ENCODE measurements at places on chromosomes 7 and 10. TPM values are rescaled to one million over a fixed set of nuclear protein-coding genes. Genes with fewer than 3 reads are reported as not detected.
A peak's percentile ranks its signal among the peaks of the same experiment; 100 is the strongest.

STOX1 gene
- total RNA-seq: 1.5 TPM

GRCh38 chr10:12195281-12195602, 449 bp downstream of the NUDT5 start:
- peak overlapping the region; percentile 88 for H3K27ac ChIP-seq
- peak overlapping the region; percentile 95 for H3K4me3 ChIP-seq
- H3K27me3 ChIP-seq: no peaks in the 10 kb centered on the region
- peaks cover 62% of the 10 kb centered on the region for H3K4me1 ChIP-seq
- no peak for DNase-seq
- H3K36me3 ChIP-seq: no peaks in the 10 kb centered on the region

DNA sequence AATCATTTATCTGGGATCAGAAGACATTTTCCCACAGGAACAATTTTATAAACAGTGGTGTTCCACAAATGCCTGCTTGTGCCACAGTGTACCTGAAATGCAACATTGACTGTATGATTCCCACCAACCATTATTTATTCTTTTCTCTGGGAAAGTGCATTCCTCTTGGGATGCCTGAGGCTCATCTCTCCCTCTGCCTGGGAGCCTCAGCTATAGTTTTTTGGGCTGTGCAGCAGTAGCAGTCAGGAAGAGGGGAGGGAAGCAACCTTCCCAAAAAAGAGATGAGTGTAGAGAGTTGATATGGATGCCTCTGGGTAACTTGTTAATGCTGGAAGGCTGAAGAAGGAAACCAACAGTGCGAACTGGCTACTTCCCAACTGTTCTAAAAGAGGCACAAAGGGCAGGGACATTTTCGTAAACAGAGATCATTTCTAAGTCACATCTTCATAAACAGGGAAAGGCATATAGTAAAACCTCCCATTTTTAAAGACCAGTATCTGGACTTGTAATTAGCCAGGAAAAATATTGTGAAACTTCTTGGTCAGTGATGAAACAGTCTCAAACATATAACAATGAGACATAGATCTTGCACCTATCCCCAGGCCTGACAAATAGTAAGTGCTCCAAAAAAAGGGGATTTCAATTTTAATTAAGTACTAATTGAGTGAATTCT, 1.4 kb upstream of the CALD1 start:
- H3K4me1 ChIP-seq: peaks cover 39% of the 10 kb centered on the region
- H3K27me3 ChIP-seq: no peaks in the 10 kb centered on the region
- peak overlapping the region; percentile 90 for H3K27ac ChIP-seq
- no peak overlapping the region for H3K4me3 ChIP-seq
- no peaks in the 10 kb centered on the region for H3K36me3 ChIP-seq

GRCh38 chr7:155645662-155646061, 1.2 kb downstream of the RBM33 start:
- H3K4me3 ChIP-seq: peak overlapping the region; percentile 97
- no peak for DNase-seq
- H3K27ac ChIP-seq: peak overlapping the region; percentile 89
- peaks cover 19% of the 10 kb centered on the region for H3K4me1 ChIP-seq
- peaks cover 39% of the 10 kb centered on the region for H3K36me3 ChIP-seq

GRCh38 chr7:152574892-152575548, 100.9 kb downstream of the XRCC2 start:
- no peak overlapping the region for H3K4me3 ChIP-seq
- no peak overlapping the region for H3K27ac ChIP-seq
- H3K36me3 ChIP-seq: no peaks in the 10 kb centered on the region
- no peaks in the 10 kb centered on the region for H3K4me1 ChIP-seq
- no peaks in the 10 kb centered on the region for H3K27me3 ChIP-seq
- no peak for DNase-seq

- H3K27ac ChIP-seq: no peak overlapping the region
- H3K27me3 ChIP-seq: no peaks in the 10 kb centered on the region
- H3K4me3 ChIP-seq: no peak overlapping the region
- DNase-seq: no peak
- no peaks in the 10 kb centered on the region for H3K4me1 ChIP-seq
Measured at GRCh38 chr7:78529392-78529791, 730.8 kb downstream of the PHTF2 start.

- DNase-seq: no peak
- no peaks in the 10 kb centered on the region for H3K36me3 ChIP-seq
- H3K4me3 ChIP-seq: no peak overlapping the region
- no peak overlapping the region for H3K27ac ChIP-seq
Measured at GRCh38 chr7:106331441-106332175, 46.8 kb upstream of the NAMPT start.

DNA sequence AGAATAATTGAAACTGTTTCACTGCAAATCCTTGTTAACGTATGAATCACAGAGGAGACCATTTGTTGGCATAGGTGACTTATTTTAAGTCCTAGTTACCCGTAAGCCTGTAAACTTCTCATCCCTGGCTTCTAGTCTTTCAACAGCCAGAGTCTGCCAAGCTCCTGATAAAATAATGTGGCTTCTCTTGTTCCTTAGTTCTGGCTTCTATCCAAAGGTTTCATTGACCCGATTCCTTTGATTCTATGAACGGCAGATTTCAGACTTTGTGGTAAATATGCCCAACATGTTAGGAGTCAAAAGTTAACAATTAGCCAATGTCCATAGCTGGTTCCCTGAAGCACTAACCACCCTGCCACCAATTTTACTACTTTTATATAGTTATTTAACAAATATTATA, 23.3 kb downstream of the DNAH11 start:
- DNase-seq: no peak
- H3K36me3 ChIP-seq: no peaks in the 10 kb centered on the region
- no peak overlapping the region for H3K4me3 ChIP-seq
- no peak overlapping the region for H3K27ac ChIP-seq

GRCh38 chr10:42593284-42593683, 45.1 kb downstream of the ZNF33B start:
- H3K27ac ChIP-seq: no peak overlapping the region
- H3K27me3 ChIP-seq: no peaks in the 10 kb centered on the region
- no peaks in the 10 kb centered on the region for H3K4me1 ChIP-seq

SVOPL gene
- not detected for total RNA-seq

FUOM gene
- 6.7 TPM for total RNA-seq

EEPD1 gene
- total RNA-seq: 6.1 TPM

DNA sequence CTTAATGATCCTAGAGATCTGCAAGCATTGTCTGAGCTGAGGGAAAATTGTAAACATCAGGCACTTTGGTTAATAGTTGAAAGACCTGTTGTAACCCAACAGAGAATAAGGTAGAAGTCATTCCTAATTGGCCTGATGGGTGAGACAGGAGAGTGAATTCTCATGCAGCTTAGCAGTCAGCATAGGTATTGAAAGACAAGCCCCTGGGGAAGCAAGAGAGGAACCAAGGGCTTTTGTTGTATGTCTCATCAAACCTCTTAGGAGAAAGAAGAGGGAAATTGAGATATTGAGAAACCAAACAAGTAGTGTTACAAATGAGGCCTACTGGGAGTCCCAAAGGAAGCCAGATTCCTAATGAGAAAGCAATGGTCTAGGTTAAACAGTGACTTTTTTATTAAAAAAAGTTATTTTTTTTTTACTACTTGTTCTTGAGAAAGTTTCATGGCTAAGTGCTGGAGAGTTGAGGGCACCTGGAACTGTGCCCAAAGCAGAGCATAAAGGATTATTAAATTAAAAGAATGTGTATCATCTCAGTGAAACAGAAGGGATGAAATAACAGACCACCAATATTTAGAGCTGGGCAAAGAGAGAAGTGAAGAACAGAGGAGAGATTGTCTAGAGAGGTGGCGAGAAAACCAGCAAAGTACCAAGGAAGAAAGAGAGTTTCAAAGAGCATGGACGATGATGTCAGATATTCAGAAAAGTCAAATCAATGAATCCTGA, 168.9 kb downstream of the CDK14 start:
- DNase-seq: no peak
- H3K27me3 ChIP-seq: no peaks in the 10 kb centered on the region
- H3K36me3 ChIP-seq: no peaks in the 10 kb centered on the region
- H3K27ac ChIP-seq: no peak overlapping the region
- H3K4me1 ChIP-seq: no peaks in the 10 kb centered on the region

- no peak overlapping the region for H3K27ac ChIP-seq
- no peaks in the 10 kb centered on the region for H3K4me1 ChIP-seq
- no peaks in the 10 kb centered on the region for H3K27me3 ChIP-seq
- H3K36me3 ChIP-seq: no peaks in the 10 kb centered on the region
- DNase-seq: no peak
- H3K4me3 ChIP-seq: no peak overlapping the region
Measured at GRCh38 chr7:103962070-103962469, 27.4 kb downstream of the RELN start.

UCMA gene
- total RNA-seq: not detected

Measured in esophagus squamous epithelium (tissue), 5 donors.